ENCODE measurements at places on chromosomes 6 and 20.

DNA sequence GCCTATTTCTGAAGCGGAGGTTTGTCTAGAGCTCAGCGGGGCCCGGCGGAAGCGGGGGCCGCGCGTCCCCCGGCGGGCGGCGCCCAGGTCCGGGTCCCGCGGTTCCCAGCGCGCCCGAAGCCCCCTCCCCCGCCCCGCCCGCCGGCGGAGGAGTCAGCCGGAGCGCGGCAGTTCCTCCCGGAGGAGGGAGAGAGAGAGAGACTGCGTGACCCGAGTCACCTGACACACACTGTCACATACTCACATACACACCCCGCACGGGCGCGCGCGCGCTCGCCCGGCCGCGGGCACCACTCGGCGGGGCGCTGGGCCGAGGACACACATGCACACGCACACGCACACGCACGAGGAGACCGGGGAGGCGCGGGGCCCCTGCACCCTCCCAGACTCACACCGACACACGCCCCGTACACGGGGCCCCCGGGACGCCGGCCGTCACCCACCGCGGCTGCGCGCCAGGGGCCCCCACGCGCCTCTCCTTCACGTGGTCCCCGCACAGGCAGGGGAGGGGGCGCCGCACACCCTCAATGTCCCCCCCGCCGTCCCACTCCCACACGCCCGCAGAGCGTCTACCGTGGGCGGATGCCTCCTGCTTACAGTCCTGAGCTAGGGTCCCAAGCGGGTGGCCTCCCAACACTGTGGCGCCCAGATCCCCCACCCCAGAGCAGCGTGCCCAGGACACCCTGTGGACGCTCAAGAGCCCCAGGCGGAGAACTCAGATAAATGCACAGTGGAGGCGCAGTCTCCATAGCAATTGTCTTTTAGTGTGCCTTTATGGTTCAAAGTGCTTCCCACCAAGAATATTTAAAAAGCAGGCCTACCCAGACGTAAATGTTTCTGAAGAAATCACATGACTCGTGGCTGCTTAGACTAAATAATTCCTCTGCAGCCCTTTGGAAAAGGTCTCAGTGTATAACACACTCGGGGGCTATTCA lies at the start of gene RRAGD:
Gene RRAGD, minus strand, starts transcription at position 203 of the 935 bp plus-strand sequence. CDS start 280 bp downstream, outside the sequence.
- DNase-seq, result peak; percentile 76

- DNase-seq, result no peak
Observed at GRCh38 chr6:84065693-84066290, 32.2 kb downstream of the MRAP2 start.

DNA sequence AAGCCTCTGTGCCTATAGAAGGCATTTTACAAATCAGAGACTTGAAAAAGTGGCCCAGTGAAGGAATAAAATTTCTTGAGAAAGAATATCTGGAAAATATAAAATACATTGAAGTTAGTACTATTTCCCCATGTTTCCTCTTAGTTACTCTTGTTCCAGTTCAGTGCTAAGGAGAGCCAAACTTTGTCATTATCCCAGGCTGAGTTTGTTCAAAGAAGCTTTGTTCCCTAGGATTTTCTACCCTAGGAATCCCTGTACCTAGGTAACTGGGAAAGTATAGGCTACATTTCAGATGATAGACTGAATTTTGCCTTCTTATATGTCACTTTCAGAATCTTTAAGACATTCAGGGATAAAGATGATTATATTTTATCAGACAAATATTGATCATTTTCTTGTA lies 1395.7 kb upstream of the MAP3K7 start:
- no peak for DNase-seq

GRCh38 chr6:15824811-15825210 lies 162.0 kb upstream of the DTNBP1 start:
- DNase-seq, result no peak

DNA sequence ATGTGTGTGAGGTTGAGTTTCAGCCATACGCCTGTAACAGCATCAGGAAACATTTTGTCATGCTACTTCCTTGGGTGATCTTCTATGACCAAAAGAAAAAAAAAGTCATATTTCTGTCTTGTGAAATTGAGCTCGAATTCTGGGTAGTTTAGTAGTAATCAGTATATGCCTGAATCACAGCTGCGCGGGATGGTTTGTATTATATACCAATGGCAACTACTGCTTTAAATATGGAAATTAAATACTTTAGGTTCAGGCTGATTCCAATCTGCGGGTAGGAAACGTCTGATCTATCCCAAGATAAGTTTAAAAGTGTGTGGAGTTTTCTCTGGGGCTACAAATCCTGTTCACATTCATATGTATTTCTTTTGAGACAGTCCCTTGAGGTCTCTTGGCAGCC lies 115.6 kb upstream of the FERMT1 start:
- no peak for DNase-seq

DNA sequence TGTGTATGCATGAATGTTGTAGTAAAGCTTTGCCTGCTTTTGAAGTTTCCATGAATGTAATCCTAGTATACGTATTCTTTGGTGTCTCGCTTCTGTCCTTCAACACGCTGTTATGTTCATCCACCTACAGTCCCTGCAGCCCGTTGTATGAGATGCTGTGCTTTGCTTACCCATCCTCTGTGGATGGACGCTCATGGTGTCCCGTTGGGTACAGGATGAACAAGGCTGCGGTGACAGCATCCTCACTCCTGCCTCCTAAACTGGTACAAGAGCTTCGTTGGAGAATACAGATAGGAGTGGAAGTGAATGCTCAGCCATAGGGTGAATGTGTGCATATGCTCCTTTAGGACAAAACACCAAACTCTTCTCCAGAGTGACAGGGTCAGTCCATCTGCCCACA lies 366.2 kb downstream of the ZFAND3 start:
- no peak for DNase-seq

DNA sequence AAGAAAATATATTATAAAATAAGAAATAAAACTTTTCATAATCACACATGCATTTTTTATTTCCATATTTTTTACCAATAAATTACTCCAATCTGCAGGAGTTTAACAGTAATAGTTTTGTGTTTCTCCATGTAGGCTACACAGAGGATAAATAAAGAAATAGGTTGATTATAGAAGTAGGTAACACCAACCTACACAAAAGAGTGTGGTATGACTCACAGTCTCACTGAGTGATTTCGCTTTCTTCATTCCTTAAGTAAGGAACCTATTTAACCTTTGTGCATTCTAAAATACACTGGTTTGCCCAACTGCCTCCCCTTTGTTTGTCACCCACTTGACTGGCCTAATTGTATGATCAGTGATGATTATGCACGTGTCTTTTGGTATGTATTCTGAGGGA lies 244.2 kb upstream of the RIMS1 start:
- DNase-seq, result no peak

- no peak for DNase-seq
Observed at GRCh38 chr6:2950713-2951112, 20.7 kb downstream of the SERPINB6 start.

GRCh38 chr20:24560571-24561491 lies 91.4 kb downstream of the SYNDIG1 start:
- peak; percentile 39 for DNase-seq

GRCh38 chr6:141561154-141561553 lies 571.6 kb upstream of the GJE1 start:
- no peak for DNase-seq

GRCh38 chr20:50368813-50369224 lies 141.4 kb upstream of the PTPN1 start:
- DNase-seq, result no peak

GRCh38 chr20:60754856-60755255 lies 497.2 kb upstream of the CDH4 start:
- peak; percentile 5 for DNase-seq

DNA sequence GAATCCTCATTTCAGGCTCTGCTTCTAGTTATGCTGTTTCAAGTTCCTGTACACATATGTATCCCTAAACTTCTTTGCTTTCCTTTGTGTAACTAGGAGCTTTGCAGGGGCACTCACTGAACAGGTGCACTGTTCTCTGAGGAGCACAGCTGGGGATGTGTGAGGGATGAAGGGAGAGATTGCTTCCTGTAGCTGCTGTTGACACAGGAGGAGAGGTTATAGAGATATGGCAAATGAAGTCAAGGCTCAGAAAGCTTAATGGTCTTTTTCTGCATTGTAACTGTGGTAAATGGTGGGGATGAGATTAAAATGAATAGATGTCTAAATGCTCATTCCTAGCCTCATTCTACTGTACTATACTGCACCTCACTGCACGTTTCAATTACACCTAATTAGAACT lies 454.3 kb downstream of the BTBD3 start:
- no peak for DNase-seq

DNA sequence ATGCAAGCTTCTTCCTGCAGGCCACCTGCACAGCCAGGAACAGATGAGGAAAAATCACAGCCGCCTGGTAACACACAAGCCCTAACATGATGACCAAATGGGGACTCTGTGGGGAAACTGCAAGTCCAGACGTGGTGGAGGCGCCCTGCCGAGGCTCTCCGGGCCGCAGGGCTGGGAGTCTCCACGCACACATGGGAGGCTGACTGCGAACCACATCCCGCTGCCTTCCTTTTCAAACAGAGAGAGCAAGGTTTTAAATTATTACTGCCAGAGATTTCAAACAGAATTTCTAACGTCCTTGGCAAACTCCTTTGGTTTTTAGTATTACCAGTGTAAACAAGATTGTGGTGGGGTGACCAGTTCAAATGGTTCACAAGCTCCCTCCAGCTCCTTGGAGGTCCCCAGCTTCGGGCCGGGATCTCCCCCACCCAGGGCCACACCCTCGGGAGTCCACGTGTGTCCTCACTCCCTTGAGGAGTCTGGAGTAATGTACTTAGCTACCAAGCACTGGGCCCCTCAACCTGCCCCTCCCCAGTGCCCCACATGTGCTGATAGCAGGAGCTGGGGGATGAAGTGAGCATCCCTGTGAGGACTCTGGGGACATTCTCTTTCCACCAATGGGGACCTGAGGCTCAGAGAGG lies 252.7 kb downstream of the TAF4 start:
- DNase-seq, result no peak

- DNase-seq, result no peak
Observed at GRCh38 chr6:128208851-128209580, 308.2 kb upstream of the THEMIS start.

DNA sequence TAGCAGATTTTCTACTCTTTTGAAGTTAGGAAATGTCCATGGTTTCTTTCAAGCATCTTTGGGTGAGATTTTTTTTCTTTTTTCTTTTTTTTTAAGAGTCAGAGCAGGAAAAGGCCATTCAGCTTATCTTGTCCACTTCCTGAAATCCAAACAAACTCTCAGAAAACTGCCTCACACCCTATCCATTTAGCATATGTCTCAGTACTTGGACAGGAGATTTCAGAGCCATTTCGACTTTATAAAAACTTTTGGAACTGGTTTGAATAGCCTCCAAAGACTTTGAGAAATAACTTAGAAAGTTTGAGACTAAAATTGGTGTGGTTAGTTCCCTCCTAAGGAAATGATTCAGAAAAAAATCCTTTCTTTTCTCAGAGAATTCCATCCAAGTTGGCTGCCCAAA lies 125.1 kb downstream of the MYLK4 start:
- DNase-seq, result no peak

DNA sequence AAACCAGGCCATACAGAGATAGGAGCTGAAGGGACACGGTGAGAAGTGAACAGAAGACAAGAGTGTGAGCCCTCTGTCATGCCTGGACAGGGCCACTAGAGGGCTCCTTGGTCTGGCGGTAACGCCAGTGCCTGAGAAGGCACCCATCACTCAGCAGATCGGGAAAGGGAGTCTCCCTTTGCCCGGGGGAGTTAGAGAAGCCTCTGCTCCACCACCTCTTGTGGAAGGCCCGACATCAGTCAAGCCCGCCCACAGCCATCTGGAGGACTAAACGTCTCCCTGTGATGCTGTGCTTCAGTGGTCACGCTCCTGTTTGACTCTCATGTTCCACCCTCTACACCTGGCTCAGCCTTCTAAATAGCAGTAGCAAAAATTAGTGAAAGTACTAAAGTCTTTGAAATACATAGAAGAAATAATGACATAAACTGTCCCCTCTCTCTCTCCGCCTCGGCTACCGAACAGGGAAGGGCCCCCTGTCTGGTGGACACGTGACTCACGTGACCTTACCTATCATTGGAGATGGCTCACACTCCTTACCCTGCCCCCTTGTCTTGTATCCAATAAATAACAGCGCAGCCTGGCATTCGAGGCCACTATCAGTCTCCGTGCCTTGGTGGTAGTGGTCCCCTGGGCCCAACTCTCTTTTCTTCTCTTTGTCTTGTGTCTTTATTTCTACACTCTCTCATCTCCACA lies 66.7 kb downstream of the RPP21 start:
- DNase-seq, result peak; percentile 60
